ENCODE measurements at places on chromosomes 1 and 21.

- DNase-seq, result no peak
Measured at GRCh38 chr1:175188936-175189335, 3.6 kb downstream of the KIAA0040 start.

DNA sequence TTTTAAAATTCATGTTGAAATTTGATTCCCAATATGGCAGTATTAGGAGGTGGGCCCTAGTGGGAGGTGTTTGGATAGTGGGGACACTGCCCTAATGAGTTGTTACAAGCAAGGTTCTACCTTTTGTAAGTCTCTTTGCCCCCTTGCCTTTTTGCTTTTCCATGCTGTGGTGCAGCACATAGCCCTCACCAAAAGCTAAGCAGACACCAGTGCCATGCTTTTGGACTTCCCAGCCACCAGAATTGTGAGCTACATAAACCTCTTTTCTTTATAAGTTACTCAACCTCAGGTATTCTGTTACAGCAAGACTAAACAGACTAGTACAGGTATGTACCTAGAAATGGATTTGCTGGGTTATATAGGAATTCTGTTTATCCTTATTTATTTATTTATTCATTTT is 13.7 kb downstream of the ZMYM4 start:
- no peak for DNase-seq

DNA sequence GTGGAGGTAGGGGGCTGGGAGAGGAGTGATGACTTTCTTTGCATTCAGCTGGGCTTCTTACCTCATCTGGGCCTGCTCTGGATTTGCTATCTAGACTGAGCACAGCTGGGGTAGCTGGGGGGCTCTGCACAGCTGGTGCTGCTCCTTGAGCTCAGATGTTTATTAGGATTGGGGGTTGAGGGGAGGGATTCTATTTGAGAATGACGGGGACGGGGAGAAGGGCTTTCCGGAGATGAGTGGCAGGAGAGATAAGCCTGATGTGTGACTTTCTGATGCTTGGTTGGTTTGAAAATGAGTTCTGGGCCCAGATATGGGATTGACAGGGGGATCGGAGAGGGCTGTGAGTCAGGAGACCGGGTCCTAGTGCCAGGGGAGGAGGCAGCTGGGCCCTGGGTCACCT is 146.1 kb upstream of the CSF3R start:
- DNase-seq, result no peak

- DNase-seq, result no peak
Measured at GRCh38 chr21:41210426-41211059, 42.6 kb downstream of the BACE2 start.

Data from lung microvascular endothelial cell (primary cell).